ENCODE measurements at places on chromosomes 12 and 14.
A peak's percentile ranks its signal among the peaks of the same experiment; 100 is the strongest.

DNA sequence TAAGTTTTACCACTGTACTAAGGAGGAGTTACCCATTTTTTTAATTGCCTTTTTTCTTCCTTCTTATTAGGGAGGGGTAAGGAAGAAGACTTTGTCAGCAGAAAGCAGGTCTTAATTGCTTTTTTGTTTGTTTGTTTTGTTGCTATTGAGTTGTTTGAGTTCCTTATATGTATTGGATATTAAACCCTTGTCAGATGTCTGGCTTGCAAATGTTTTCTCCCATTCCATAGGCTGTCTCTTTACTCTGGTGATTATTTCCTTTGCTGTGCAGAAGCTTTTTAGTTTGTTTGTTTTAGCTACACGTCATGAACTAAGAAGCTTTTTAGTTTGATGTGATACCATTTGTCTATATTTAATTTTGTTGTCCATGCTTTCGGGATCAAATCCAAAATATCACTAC, 13.3 kb downstream of the SPIC start:
- no peak for DNase-seq

GRCh38 chr12:97211416-97211930, 251.1 kb upstream of the RMST start:
- no peak for DNase-seq

- peak; percentile 20 for DNase-seq
Observed at GRCh38 chr12:108559748-108560147, 1.2 kb downstream of the SART3 start.

- no peak for DNase-seq
Observed at GRCh38 chr12:91781114-91781513, 364.5 kb downstream of the BTG1 start.

DNA sequence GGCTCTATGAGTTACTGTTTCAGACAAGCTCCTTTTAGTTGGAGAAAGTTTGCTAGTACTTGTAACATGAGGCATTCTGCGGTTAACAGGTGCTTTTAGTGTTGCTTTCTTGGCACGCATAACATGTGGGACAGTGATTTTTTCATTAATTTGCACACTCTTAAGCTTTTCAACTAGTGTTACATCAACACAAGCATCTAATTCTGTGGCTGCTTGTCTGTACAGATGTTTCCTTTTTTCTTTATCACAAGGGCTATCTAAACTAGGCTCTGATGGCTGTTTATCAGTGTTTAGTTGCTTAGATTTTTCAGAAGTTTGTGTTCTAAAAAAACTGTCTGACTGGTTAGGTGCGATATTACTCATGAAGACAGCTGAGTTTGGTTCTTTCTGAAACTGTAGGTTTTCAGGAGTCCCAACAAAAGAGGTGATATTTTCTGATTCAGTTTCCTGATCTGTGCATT, 120.1 kb downstream of the RALGAPA1 start:
- no peak for DNase-seq

GRCh38 chr14:38038171-38038570, 169.5 kb upstream of the SSTR1 start:
- no peak for DNase-seq

GRCh38 chr12:131540138-131540623, 170.7 kb upstream of the SFSWAP start:
- no peak for DNase-seq

GRCh38 chr12:82486524-82487235, 128.4 kb downstream of the METTL25 start:
- no peak for DNase-seq

DNA sequence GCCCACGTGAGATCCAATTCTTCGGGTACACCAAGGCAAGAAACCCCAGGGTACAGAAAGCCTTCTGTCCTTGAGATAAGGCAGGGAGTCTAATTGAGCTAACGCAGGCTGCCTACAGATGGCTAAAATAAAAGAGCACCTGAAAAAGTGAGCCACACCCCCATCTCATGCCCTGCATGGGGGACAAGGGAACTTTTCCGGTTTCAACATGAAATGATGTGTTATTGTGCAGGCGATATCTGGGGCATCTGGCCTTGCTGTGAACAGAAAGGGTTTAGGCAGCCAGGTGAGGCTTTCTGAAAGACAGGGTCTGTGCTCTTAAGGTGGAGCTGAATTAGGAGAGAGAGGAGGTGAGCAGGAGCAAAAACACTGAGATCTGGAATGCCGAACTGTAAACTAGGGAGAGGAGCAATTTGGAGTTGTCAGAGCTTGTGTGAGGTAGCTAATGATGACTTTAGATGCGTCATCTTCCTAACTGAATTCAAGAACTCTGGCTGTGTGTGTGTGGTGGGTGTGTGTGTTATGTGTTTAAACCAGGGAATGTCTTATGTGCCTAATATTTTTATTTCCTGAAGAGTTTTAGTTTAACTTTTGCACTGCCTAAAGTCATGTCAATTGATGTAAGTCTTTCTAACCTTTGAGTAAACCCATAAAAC, 20.1 kb upstream of the LDHB start:
- no peak for DNase-seq

DNA sequence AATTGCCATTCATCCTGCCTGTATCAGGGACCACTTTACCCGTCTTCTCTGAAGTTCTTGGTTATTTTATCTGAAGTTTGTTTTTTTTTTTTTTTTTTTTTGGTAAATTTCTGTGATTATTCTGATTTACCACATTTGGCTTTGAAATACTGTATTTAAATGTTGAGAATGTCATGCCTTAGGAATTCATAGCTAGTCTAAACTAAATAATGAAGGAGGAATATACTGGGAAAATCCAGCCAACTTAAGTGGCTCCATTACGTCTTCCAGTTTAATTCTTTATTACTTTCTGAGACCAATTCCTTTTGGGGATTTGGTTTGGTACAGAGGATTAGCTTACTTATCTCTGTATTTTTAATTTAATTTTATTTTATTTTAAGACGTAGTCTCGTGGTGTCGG, 60.3 kb upstream of the KCNMB4 start:
- DNase-seq, result no peak

DNA sequence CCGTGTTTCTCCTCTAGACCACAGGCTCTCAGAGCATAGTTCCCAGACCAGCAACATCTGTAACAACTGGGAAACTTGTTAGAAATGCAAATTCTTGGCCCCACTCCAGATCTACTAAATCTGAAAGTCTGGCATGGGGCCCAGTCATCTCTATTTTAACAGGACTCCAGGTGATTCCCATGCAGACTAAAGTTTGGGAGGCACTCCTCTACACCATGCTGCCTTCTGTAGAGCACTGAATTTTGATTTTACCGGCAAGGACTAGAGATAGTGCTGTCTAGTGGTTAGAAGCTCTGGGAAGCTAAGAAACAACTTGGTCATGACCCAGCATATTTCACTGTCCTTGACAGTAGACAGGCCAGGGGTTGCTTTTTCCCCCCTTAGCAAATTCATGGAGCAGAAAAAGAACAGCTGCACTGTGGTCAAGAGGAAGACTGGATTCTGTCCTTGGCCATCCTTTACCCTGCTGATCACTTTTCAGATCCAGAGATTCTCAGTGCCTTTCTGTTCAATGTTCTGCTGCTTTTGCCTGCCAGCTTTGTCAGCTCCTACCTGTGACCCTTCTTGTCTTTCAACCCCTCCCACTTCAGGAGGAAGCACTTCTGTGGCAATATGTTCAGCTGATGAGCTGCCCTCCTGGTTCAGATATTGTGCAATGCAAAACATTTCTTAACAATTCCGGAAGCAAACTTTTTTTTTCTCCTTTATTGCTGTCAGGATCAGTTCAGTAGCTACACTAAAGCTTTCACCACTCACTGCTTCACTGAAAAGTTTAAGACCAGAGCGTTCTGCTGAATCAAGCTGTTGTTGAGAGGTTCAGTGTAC, 133.8 kb upstream of the NUDT4 start:
- peak; percentile 42 for DNase-seq

DNA sequence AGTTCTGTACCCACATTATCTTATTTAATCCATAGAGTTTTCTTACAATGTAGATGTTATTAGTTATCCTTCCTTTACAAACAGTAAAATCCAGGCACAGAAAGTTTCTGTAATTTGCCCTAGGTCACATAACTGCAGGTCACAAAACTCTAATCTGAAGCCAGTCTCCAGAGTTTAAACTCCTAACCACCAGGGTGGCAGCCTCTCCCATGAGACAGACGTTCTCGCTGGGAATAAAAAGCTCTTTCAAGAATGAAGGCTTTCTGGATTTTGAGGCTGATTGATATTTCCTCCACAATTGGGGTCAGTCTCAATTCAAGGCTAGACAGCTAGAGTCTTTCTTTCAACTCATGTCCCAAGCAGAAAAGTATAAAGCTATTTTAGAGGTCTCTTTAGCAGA, 95.8 kb upstream of the PLEKHG7 start:
- no peak for DNase-seq

- DNase-seq, result no peak
Observed at GRCh38 chr14:64934338-64934929, 8.1 kb downstream of the GPX2 start.

Data from DMS53 (cell line).